ENCODE measurements at places on chromosomes 1 and 21. TPM values are rescaled to one million over a fixed set of nuclear protein-coding genes. Genes with fewer than 3 reads are reported as not detected.

GJA8 gene
- not detected for total RNA-seq

FCRL5 gene
- not detected for total RNA-seq

H3-3A gene
- 287 TPM for total RNA-seq

FCRL1 gene
- total RNA-seq, result not detected

MYOC gene
- not detected for total RNA-seq

ADAMTSL4 gene
- total RNA-seq, result 0.11 TPM

CFHR1 gene
- not detected for total RNA-seq

ATAD3C gene
- total RNA-seq, result 0.99 TPM

GPR61 gene
- total RNA-seq, result not detected

TNFRSF1B gene
- total RNA-seq, result 191 TPM

TIE1 gene
- total RNA-seq, result 0.25 TPM

SLC19A1 gene
- 46.1 TPM for total RNA-seq

RSPO1 gene
- total RNA-seq, result not detected

IFI44 gene
- total RNA-seq, result 38.4 TPM

ATP1A4 gene
- total RNA-seq, result not detected

GPA33 gene
- not detected for total RNA-seq

SMCP gene
- not detected for total RNA-seq

TSNAX gene
- 37.6 TPM for total RNA-seq

CD48 gene
- total RNA-seq, result 388 TPM

SPATA46 gene
- total RNA-seq, result not detected

RC3H1 gene
- 27.2 TPM for total RNA-seq

SEC16B gene
- not detected for total RNA-seq

SMG7 gene
- 59.5 TPM for total RNA-seq

CELA3B gene
- not detected for total RNA-seq

CRYBG2 gene
- total RNA-seq, result 6.4 TPM

MATN1 gene
- 0.45 TPM for total RNA-seq

CDCA8 gene
- total RNA-seq, result 53.7 TPM

IFI44L gene
- total RNA-seq, result 22.4 TPM

CITED4 gene
- total RNA-seq, result 7.4 TPM

KCNT2 gene
- total RNA-seq, result not detected

S1PR1 gene
- total RNA-seq, result 66.4 TPM

KCND3 gene
- not detected for total RNA-seq

AZIN2 gene
- total RNA-seq, result 2.5 TPM

CD58 gene
- 11.1 TPM for total RNA-seq

FAM3B gene
- not detected for total RNA-seq

S100A2 gene
- 0.50 TPM for total RNA-seq

CCDC185 gene
- total RNA-seq, result not detected

CLIC4 gene
- total RNA-seq, result 21.8 TPM

ENSA gene
- total RNA-seq, result 177 TPM

All from activated CD8-positive, alpha-beta T cell treated with anti-CD3 and anti-CD28 coated beads for 36 hours (primary cell).